ENCODE measurements at places on chromosomes 3 and 15. TPM values are rescaled to one million over a fixed set of nuclear protein-coding genes. Genes with fewer than 3 reads are reported as not detected.

The AHSG gene
- total RNA-seq, result 0.85 TPM

The KBTBD8 gene
- total RNA-seq, result 0.98 TPM

DNA sequence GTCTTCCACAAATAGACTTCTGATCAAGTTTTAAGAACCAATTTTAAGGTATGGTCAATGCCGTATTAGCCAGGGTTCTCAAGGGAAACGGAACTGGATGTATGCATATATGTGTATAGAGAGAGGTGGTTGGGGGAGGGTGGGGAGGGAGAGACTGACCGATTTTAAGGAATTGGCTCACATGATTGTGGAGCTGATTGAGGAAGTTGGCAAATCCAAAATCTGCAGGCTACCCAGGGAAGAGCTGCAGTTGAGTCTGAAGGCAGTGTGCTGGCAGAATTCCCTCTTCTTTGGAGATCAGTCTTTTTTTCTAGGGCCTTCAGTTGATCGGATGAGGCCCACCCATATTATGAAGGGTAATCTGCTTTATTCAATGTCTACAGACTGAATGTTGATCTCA is 40.8 kb upstream of the SPRED1 start:
- no peak overlapping the region for H3K27ac ChIP-seq
- H3K36me3 ChIP-seq, result no peaks in the 10 kb centered on the region
- H3K27me3 ChIP-seq, result peaks cover 2% of the 10 kb centered on the region
- no peak for DNase-seq
- no peak overlapping the region for H3K4me3 ChIP-seq

GRCh38 chr15:25469377-25469776 is 30.6 kb upstream of the UBE3A start:
- no peaks in the 10 kb centered on the region for H3K36me3 ChIP-seq
- no peaks in the 10 kb centered on the region for H3K4me1 ChIP-seq
- no peaks in the 10 kb centered on the region for H3K27me3 ChIP-seq
- no peak for DNase-seq
- H3K4me3 ChIP-seq, result no peak overlapping the region

DNA sequence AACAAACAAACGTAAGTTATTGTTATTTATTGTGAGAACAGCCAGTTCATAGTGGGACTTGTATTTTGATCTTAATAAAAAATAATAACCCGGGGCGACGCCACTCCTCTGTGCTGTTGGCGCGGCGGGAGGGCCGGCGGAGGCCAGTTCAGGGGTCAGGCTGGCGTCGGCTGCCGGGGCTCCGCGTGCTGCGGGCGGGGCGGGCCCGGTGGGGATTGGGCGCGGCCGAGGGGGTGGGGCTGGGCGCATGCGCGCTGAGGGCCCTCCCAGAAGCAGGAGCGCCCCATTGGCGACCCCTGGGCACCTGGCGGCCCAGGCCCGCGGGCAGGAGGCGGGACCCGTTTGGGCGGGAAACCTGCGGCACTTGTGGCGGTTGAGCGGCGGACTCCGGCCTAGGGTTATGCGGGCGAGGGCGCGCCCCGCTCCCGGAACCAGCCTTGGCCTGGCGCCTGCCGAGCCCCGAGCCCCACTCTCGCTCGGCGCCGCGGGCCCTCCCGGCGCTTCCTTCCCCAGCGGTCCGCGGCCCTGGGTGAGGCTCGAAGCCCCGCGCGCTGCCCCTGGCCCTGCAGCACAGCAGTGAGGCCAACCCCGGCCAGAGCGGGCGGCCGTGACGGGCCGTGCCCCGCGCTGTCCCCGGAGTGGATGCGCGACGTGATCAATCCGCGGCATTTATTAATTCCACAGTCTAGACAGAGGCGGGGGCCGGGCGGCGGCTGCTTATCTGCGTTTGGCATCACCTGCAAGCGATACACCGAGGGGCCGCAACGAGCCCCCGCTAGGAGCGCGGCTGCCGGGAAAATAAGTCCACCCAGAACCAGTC is 6.0 kb downstream of the ISL2 start:
- no peak overlapping the region for H3K27ac ChIP-seq
- no peak for DNase-seq
- H3K4me1 ChIP-seq, result peaks cover 3% of the 10 kb centered on the region
- H3K4me3 ChIP-seq, result no peak overlapping the region
- peaks cover 16% of the 10 kb centered on the region for H3K27me3 ChIP-seq

DNA sequence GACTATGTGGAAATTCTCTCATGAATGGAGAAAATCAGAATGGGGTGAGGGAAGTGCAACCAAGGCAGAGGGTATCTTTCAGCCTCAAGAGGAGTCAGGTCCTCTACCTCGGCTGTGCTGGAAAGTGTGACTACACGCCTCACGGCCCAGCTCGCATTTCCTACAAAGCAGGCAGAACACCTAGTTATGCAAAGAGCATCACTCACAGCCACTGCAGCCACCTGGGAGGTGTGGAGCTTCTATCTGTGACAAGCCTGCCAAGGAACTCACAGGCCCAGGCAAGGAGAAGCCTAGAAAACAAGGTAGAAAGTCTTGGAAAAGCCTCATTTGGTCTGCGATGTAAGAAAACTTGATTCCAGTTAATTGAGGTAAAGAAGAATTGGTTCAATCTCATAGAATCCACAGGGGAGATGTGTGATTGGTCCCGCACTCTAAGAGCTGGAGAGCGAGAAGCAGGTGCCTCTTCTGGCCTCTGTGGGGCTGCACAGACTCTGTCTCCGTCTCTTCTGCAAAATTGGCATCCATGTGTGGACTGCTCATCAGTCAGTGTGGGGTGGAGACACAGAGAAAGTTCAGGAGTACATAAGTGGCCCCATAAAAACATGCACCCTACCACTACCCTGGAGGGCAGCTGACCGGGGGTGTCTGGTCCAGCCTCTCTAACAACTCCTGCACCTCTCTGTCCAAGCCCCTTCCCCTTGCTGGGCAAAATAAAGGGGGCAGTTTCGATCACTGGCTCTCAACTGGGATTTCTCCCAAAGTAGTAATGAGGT is 76.8 kb downstream of the TAMM41 start:
- H3K27ac ChIP-seq, result no peak overlapping the region
- DNase-seq, result no peak
- H3K4me1 ChIP-seq, result no peaks in the 10 kb centered on the region
- H3K36me3 ChIP-seq, result no peaks in the 10 kb centered on the region
- no peaks in the 10 kb centered on the region for H3K27me3 ChIP-seq

- no peak overlapping the region for H3K4me3 ChIP-seq
- no peak overlapping the region for H3K27ac ChIP-seq
- H3K27me3 ChIP-seq, result no peaks in the 10 kb centered on the region
Measured at GRCh38 chr3:42513121-42513520, 10.7 kb downstream of the VIPR1 start.

DNA sequence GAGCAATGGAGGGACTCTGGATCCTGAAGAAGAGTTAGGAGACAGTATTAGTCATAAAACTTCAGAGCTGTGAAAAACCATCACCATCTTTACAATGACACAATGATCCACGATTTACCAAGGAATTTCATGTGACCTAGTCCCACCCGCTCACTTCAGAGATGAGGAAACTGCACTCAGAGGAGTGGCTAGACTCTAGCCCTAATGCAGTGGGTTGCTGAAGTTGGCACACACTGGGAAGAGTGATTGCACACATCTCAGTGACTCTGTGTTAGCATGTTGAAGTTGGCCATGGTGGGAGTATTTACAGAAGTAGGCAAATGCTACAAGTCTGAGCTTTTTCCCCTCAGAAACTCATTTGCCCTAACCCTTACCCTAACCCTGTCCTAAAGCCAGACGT is 35.2 kb upstream of the SPATA12 start:
- DNase-seq, result no peak
- H3K4me1 ChIP-seq, result no peaks in the 10 kb centered on the region
- no peaks in the 10 kb centered on the region for H3K27me3 ChIP-seq
- no peak overlapping the region for H3K27ac ChIP-seq
- H3K4me3 ChIP-seq, result no peak overlapping the region

DNA sequence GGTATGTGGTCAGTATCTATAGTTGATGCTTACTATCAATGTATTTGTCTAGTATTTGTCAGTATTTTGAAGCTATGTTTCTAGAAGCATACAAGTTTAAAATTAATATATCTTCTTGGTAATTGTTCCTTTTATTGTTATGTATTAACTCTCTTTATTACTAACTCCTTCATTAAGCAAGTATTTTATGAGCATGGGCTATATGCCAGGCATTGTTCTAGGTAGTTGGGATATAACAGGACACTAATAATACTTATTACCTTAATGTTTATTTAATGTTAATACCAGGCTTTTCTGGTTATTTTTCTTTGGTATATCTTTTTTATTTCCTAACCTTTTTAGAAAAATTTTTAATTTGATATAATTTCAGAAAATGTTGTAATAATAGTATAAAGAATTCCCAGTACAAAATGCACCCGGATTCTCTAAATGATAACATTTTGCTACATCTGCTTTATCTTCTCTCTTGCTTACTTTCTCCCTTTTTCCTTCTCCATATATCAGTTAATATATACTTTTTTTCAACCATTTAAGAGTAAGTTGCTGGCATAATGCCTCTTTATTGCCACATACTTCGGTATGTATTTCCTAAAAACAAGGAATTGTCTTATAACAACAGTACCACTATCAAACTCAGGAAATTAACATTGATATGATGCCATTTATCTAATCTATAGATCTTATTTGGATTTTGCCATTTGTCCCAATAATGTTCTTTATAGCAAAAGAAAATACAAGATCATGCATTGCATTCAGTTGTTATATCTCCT is 30.9 kb downstream of the LRRC49 start:
- no peak for DNase-seq
- H3K4me1 ChIP-seq, result no peaks in the 10 kb centered on the region
- H3K27ac ChIP-seq, result no peak overlapping the region
- H3K4me3 ChIP-seq, result no peak overlapping the region

- no peaks in the 10 kb centered on the region for H3K4me1 ChIP-seq
- no peak overlapping the region for H3K4me3 ChIP-seq
- no peak overlapping the region for H3K27ac ChIP-seq
- no peaks in the 10 kb centered on the region for H3K36me3 ChIP-seq
Measured at GRCh38 chr3:173371848-173372487, 25.6 kb upstream of the NLGN1 start.

DNA sequence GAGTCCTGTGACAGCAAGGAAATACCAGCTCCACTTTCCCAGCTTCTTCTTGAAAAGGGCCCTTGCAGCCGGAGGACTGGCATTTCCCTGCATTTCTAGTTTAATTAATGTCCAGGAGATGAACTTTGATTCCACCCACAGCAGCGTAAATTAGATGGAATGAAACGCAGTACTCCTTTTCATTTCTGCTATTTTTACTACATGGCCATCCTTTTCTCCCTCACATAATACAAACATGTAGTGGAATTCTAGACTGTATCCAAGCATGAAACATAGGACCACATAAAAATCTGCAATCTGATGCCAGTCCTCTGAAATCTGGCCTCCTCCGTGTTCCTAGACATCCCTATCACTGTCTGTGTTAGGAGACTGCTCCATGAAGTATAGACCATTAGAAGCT is 403.2 kb downstream of the NR2F2 start:
- H3K27ac ChIP-seq, result no peak overlapping the region
- DNase-seq, result no peak
- no peak overlapping the region for H3K4me3 ChIP-seq
- H3K4me1 ChIP-seq, result no peaks in the 10 kb centered on the region
- H3K36me3 ChIP-seq, result no peaks in the 10 kb centered on the region
- no peaks in the 10 kb centered on the region for H3K27me3 ChIP-seq

DNA sequence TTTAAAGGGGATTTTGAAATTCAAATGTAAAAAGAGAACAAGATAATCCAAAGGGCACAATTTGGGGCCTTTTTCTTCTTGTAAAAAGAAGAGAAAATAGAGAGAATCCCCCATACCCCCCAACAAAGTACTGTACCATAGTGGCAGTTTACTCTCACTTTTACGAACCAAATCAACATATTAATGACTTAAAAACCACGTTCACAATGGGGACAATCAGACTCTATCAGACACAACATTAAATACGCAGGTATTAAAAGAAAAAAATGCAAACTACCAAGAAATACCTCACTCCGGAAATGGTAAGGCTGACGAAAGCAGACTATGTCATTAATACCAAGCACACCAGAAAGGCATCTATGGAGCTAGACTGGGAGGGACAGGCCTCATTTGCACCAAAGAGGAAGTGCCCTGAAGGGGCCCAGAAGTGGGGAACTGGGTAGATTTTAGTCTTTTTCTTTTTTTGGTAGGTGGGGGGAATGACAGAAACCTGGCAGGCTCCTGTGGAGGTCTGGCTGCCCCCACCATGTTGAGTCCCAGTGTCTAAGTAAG is 134.3 kb downstream of the TIGIT start:
- H3K4me1 ChIP-seq, result no peaks in the 10 kb centered on the region
- H3K36me3 ChIP-seq, result no peaks in the 10 kb centered on the region
- no peaks in the 10 kb centered on the region for H3K27me3 ChIP-seq
- no peak overlapping the region for H3K27ac ChIP-seq
- no peak overlapping the region for H3K4me3 ChIP-seq

- no peak for DNase-seq
- no peak overlapping the region for H3K4me3 ChIP-seq
- no peak overlapping the region for H3K27ac ChIP-seq
Measured at GRCh38 chr3:63494646-63495045, 157.8 kb upstream of the SNTN start.
